ENCODE measurements at places on chromosomes 16 and 17. TPM values are rescaled to one million over a fixed set of nuclear protein-coding genes. Genes with fewer than 3 reads are reported as not detected.

FAM171A2 gene
- 0.15 TPM for total RNA-seq

PEX12 gene
- 4.4 TPM for total RNA-seq

ARHGDIG gene
- total RNA-seq: not detected

GDPD3 gene
- 7.6 TPM for total RNA-seq

CCDC78 gene
- total RNA-seq: 2.4 TPM

LRRC46 gene
- total RNA-seq: 0.81 TPM

CCL2 gene
- total RNA-seq: 0.22 TPM

KCNJ2 gene
- not detected for total RNA-seq

ADAP2 gene
- 0.59 TPM for total RNA-seq

ACSM3 gene
- 0.78 TPM for total RNA-seq

ZNF629 gene
- 2.1 TPM for total RNA-seq

NLRC3 gene
- total RNA-seq: 96.4 TPM

CYBA gene
- 567 TPM for total RNA-seq
